ENCODE measurements at places on chromosomes 3 and 15.

- no peak for DNase-seq
These were observed 61.9 kb downstream of the GOLGA6L7 start for GRCh38 chr15:28786521-28786920.

GRCh38 chr3:68345781-68346180, 586.6 kb downstream of the TAFA4 start:
- DNase-seq, result no peak

GRCh38 chr3:135991621-135992020, 26.1 kb downstream of the PPP2R3A start:
- no peak for DNase-seq

GRCh38 chr3:171511450-171511849, 51.2 kb upstream of the TNIK start:
- DNase-seq, result no peak

- no peak for DNase-seq
These were observed 5.3 kb downstream of the TNFSF10 start for GRCh38 chr3:172517859-172518466.
